ENCODE measurements at places on chromosomes 7 and 10. TPM values are rescaled to one million over a fixed set of nuclear protein-coding genes. Genes with fewer than 3 reads are reported as not detected.

The UFSP1 gene
- not detected for total RNA-seq

The UNCX gene
- not detected for total RNA-seq

The RAB19 gene
- 1.1 TPM for total RNA-seq

GRCh38 chr7:77184990-77185389 lies 14.6 kb downstream of the FGL2 start:
- no peak for DNase-seq

The IGF2BP3 gene
- 242 TPM for total RNA-seq

DNA sequence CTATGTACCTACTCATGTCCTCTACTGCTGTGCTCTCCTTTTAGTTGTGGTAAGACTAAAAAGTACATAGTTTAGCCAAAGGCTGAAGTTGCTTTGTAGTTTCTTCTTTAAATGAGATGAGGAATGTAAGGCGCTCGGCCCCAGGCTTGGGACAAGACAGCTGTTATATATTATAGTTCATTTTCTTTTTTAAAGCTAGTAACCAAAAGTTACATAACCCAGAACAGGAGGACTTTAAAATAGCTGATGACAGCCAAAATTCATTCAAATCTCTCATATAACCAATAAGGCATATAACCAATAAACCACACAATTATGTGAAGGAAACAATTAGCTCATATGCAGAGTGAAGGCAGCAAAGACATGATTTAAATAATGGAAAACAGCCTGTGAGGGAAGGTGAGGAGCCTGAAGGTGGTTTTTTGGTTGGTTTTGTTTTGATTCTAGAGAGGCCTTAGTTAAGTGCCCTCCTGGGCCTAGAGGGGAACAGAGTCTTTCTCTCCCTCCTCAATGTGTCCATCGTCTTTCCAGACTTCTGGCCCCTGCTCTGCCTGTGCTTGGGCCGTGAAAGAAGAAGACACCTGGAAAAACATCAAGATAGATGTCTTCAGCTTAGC lies 35.8 kb downstream of the SLC26A4 start:
- DNase-seq, result no peak

- DNase-seq, result no peak
Observed at GRCh38 chr10:35903021-35903420, 260.9 kb upstream of the FZD8 start.

The ZNF365 gene
- 0.26 TPM for total RNA-seq

DNA sequence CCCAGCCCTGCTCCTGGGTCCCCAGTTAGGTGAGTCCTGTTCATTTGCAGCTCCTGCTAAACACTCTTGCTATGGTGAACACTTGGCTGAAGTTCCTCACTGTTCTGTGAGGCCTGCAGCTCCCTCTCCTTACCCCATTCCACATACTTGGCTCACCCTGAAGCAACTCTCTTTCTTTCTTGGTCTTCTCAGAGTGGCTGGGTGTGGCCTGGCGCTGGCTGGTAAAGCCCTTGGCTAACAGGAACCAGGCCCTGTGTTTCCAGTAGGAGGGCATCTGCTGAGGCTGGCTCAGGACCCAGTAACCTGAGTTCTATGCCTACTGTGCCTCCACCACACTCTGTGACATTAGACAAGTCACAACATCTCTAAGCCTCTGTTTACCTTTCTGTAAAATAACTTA lies 53.1 kb upstream of the COL13A1 start:
- no peak for DNase-seq

DNA sequence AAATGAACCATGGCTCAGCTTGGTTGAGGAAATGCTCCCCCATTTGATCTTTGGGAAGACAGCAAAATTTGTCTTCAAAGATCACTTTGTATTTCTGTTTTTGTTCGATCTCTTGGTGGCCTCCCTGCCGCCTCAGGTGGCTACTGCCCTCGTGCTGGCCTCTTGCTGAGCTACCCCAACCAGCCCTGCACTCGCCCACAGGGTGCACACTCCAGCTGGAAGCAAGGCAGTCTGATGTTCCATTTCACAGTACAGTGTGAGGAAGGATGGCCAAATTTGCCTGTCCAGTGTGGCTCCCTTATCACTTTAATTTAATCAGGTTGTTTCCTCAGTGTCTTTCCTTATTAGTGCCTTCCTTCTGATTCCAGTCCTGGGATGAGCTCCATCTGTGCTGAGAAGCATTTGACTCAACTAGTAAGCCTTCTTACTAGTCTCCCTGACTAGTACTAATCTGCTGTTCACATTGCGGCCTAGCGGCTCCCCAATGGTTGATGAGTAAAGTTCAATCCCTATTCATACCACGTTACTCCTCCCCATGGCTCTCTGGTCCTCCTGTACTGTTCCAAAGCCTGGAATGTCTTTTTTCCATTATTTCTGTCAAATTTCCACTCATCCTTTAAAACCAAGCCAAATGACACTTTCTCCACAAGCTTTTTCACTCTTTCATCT lies 8.2 kb downstream of the MYOF start:
- DNase-seq, result no peak

The WNT8B gene
- 9.0 TPM for total RNA-seq

GRCh38 chr7:6323967-6324701 lies 51.7 kb upstream of the CYTH3 start:
- DNase-seq, result no peak

DNA sequence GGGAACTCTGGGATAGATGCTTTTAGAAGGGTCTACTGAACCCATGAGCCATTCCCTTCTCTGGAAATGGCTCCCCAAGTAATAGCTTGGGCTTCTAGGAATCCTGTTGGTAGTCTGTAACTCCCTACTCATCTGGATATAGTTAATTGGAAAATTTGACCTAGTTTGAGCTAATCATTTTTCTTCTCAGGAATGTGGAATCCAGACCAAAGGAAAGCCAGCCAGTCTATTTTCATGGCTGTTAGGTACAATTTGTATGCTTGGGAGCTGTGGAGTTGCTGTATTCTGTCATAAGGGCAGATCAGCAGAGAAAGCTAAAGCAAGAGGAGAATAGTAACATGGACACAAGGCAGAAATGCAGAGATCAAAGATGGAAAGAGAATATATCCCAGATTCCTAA lies 71.6 kb upstream of the C1GALT1 start:
- DNase-seq, result no peak

The ZNF488 gene
- not detected for total RNA-seq

The CRYGN gene
- total RNA-seq, result not detected

- DNase-seq, result no peak
Observed at GRCh38 chr7:125033506-125033905, 103.9 kb upstream of the POT1 start.

DNA sequence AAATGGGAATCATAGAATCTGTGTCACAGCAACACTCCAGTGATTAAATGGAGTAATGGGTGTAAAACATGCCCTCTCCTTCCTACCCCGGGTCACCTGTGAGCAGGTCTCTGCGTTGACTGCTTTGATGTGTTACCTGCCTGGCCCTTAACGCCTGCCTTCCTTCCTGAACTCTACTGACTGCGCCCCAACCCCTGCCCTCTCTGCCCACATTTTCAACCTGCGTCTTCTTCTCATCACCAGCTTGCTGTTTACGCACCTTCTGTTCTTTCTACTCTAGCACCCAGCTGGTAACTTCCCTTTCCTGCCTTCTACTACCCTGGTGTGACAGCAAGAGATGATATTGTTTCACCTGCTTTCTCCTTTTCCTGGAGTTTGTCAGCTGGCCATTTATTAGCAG lies 303.0 kb upstream of the LRGUK start:
- no peak for DNase-seq

The RASSF4 gene
- total RNA-seq, result 3.1 TPM

- no peak for DNase-seq
Observed at GRCh38 chr7:123133924-123134323, 65.8 kb downstream of the SLC13A1 start.

DNA sequence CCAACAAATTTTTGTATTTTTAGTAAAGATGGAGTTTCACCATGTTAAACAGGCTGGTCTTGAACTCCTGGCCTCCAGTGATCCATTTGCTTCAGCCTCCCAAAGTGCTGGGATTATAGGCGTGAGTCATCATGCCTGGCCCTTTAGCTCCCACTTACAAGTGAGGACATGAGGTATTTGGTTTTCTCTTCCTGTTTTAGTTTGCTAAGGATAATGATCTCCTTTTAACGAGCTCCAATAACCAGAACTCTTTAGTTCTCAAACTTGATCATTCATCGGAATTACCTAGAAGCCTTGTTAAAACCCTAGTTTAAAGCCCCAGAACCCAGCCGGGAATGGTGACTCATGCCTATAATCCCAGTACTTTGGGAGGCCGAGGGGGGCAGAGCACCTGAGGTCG lies 481.4 kb downstream of the TYW1 start:
- DNase-seq, result no peak

DNA sequence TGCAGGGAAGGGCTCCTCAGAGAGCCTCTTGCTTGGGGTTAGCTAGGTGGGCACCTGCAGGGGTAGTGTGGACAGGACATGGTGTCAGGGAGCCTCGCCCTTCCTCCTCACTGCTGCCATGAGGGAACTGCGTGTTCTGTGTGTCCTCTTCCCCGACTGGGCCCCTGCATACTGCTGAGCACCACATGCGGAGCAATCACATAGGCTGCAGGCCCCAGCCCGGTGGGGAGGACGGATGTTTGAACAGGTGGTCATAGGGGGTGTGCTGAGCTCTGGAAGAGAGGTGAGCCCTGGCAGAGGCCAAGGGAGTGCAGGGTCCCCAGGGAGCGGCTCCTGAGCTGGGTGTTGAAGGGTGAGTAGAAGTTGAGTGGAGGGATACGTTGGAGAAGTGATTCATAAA lies 48.3 kb upstream of the ZMIZ2 start:
- no peak for DNase-seq

GRCh38 chr7:95957510-95957909 lies 185.2 kb downstream of the DYNC1I1 start:
- no peak for DNase-seq

The PALD1 gene
- total RNA-seq, result 20.4 TPM

- DNase-seq, result no peak
Observed at GRCh38 chr7:80206763-80207162, 72.1 kb downstream of the GNAI1 start.

GRCh38 chr10:5442065-5442989 lies 30.0 kb downstream of the NET1 start:
- DNase-seq, result peak; percentile 54

DNA sequence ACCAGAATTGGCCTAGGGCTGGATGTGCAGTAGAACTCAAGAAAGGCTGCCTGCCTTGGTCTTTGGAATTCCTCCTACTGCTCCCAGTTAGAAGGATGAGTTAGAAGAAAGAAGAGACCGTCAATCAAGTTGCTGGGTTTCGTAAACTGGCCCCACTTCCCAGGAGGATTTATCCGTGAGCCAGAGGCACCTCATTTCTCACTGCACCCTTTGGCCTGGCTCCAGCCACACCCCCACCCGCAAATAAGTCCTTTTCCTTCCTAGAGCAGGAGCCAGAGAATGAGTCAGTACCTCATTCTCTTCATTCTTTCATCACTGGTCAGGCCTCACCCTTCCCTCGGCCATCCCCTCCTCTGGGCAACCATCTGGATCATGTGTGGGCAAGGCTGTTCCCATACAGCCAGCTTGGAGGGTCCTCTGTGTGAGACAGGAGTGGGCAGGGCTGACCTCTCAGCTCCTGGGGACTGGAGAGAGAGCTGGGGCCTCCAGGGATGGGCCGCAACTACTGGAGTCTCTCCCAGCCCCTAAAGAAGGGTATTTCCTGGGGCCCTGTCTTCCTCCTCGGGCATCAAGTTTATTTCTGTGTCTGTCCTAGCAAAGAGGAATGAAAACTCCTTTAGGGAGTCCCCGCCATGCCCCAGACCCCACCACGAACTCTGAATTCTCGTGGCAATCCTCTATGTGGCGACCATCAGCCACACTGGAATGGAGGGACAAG lies 87.2 kb upstream of the DUSP5 start:
- DNase-seq, result no peak

DNA sequence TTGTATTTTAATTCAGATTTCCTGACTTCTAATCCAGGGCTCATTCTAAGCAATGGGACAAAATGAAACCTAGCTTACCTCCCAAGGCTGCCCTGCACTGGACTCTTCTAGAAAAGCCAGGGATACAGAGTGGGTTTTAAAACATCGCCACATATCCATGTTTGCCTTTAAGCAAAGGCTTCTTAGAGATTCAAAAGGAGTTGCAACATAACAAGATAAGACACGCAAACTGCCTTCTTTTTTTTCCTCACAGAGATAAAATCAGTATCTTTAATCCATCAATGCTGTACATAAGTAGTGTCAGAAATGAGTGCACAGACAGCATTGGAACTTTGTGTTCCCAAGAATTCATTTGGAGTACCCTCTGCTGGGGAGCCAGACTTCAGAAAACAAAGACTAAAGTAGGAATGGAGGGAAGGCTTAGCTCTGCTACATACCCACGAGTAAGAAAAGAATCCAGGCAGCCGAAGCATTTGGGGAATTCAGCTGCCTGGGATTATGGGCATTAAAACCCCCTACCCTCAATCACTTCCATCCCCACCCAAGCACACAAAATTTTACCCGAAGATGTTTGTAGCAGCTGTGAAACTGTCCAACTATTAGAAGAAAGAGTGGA lies 427.8 kb downstream of the ARL4A start:
- DNase-seq, result peak; percentile 79

DNA sequence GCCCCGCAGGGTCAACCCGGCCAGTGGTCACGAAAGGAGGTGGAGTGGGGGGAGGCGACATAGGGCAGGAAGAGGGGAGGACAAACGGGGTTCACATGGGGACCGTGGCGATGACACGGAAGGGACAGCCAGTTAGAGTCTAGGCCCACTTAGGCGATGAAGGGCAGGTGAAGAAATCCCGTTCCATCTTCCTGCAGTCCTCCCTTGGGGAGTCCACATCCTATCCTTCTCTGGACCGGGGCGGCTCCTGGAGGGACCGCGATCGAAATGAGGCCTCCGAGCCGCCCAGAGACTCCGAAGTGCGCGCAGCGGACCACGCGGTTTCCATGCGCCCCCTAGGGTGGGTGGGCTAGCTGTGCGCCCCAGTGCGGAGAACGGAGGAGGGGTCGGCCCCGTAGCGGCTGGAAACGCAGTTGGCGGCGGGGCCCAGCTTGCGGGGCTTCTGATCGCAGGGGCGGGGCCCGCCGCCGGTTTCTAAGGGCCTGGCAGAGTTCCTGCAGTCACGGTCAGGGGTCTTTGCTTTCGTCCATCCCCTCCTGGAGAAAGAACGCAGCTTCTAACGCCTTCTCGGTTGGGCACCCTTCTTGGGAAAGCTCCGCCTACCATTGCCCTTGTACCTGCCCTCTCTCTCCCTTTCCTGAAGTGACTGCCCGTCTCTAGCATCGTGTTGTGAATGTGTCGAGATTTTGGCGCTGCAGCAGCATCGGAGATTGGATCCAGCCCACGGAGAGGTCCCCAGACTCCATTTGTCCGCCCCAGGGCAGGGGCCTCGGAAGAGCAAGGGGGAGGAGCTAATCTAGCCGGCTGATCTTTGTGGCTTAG lies 17.9 kb upstream of the TMEM225B start:
- peak; percentile 88 for DNase-seq

GRCh38 chr10:35412900-35413491 lies 76.7 kb downstream of the CCNY start:
- no peak for DNase-seq

- peak; percentile 75 for DNase-seq
Observed at GRCh38 chr10:31319602-31320549, 860 bp downstream of the ZEB1 start.

The NUPR2 gene
- total RNA-seq, result not detected

All from neural progenitor cell (in vitro differentiated cells).